Cortex of kidney (tissue), 1 donor: ENCODE measurements at places on chromosomes 1 and 21.

GRCh38 chr1:74964508-74965102 lies 169.6 kb upstream of the LHX8 start:
- no peak for DNase-seq

- DNase-seq, result no peak
These were observed 9.0 kb upstream of the CDC20 start for GRCh38 chr1:43349594-43350306.

DNA sequence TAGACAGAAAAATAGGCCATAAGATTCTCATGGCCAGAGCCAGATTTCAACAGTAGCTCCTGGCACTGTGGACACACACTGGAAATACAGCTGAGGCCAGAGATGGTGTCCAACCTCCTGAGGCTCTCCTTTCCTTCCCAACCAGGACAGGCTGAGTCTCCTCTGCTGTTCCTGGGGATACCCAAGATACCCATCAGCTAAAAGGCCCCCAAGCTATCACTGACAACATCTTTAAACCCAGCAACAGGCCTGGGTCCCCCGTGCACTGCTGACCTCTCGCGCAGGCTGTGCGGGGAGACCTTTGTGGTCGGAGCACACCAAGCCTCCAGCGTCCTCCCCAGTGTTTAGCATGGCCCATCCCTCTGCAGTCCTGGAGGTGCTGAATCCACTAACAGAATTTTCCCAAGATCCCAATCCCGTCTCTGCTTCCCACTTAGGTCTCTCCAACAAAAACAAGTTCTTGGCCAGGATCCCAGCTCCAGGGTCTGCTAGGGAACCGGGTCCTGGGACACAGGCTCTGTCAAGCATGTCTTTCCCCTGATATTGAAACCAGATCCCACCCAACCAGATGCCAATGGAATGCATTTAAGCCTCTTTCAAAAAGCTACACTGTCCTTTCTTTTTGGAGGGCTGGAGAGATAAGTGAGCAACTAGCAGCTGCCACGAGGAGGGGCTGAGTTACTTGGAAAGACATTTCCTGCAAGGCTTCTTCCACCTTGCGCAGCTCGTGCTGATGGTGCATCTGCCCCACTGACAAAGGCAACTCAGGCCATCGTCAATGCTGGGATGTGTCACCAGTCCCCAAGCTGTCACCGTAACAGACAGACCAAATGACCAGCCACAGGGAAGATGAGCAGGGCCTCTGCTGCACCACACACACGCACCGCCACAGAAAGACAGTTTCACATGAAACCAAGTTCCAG lies 73.2 kb downstream of the BCAR3 start:
- DNase-seq, result no peak

GRCh38 chr21:44596068-44596725 lies 3.9 kb upstream of the KRTAP10-6 start:
- DNase-seq, result no peak

- no peak for DNase-seq
These were observed 3.2 kb upstream of the QSOX1 start for GRCh38 chr1:180151508-180151907.

- DNase-seq, result no peak
These were observed 5.3 kb upstream of the FGGY start for GRCh38 chr1:59291561-59291960.

GRCh38 chr1:212526111-212526491 lies 82.5 kb upstream of the ATF3 start:
- DNase-seq, result no peak

- no peak for DNase-seq
These were observed 18.0 kb downstream of the NADK start for GRCh38 chr1:1760345-1760650.

DNA sequence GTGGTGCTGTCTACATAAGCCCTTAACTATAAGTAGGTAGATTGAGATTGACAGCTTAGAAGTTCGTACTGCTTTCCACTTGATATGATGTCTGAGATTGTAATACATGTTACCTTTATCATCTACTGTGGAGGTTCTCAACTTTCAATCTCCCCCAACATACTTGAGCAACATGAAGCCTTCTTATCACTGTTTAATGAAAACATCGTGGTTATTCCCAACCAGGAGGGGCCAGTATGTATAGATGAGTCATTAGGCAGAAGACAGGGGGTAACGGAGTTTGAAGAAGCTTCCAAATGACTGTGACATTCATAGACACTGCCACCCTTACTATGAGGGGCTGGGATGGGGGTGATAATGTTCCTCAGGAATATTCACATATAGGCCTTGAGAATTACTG lies 36.0 kb downstream of the CENPF start:
- DNase-seq, result no peak

- no peak for DNase-seq
These were observed 30.8 kb upstream of the CPLANE2 start for GRCh38 chr1:16267690-16268180.

GRCh38 chr1:21579791-21580190 lies 70.6 kb downstream of the ALPL start:
- no peak for DNase-seq

DNA sequence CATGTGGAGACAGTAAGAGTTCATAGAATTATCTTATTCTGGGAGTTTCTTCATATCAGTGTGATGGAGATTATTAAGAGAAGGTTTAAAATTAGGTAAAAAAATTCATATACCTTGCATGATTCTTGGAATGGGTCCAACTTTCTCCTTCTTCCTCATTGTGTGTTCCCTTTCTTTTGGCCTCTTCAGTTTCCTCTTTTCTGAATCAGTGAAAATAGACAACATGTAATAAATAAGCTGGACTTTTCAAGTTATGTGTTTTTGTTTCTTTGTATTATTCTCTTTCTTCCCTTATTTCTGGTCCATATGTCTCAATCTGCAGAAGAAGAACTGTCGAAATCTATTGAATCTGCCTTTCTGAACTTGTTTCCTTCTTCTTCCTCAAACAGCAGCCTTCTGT lies 30.5 kb downstream of the C4BPA start:
- no peak for DNase-seq
